K562 (cell line): ENCODE measurements at places on chromosomes 13 and 19. TPM values are rescaled to one million over a fixed set of nuclear protein-coding genes. Genes with fewer than 3 reads are reported as not detected.
A peak's percentile ranks its signal among the peaks of the same experiment; 100 is the strongest.

Gene PPM1N
- total RNA-seq, result 6.4 and 7.6 TPM in 2 replicates

Gene APOE
- 88.7 and 92.0 TPM in 2 replicates for total RNA-seq

Gene NLRP11
- total RNA-seq, result 0.07 and 0.16 TPM in 2 replicates

Gene HTR2A
- not detected in 2 replicates for total RNA-seq

Gene ZSCAN4
- total RNA-seq, result not detected in 2 replicates

Gene DAND5
- total RNA-seq, result 0.74 and 0.78 TPM in 2 replicates

Gene ANGPTL8
- total RNA-seq, result not detected in 2 replicates

Gene KANK3
- total RNA-seq, result 0.22 and 0.40 TPM in 2 replicates

Gene CRB3
- total RNA-seq, result 0.49 and 0.65 TPM in 2 replicates

Gene RHPN2
- total RNA-seq, result 4.1 and 4.4 TPM in 2 replicates

Gene ZNF844
- total RNA-seq, result 2.9 and 3.4 TPM in 2 replicates

- no peak for DNase-seq
Measured at GRCh38 chr19:14582894-14583340, at the start of gene CLEC17A. TSS of gene CLEC17A (plus strand) at chr19:14583084. CDS start at chr19:14583161, 77 bp downstream.

DNA sequence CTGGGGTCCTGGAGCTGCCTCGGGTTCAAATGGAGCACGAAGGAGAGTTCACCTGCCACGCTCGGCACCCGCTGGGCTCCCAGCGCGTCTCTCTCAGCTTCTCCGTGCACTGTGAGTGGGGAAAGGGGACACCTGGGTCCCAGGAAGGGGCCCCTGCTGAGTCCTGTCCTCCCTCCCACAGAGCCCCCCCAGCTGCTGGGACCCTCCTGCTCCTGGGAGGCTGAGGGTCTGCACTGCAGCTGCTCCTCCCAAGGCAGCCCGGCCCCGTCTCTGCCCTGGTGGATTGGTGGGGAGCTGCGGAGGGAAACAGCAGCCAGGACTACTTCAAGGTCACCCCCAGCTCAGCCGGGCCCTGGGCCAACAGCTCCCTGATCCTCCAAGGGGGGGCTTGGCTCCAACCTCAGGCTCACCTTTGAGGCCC, 11.0 kb upstream of the SIGLEC11 start:
- DNase-seq, result no peak

- peak; percentile 55 for DNase-seq
Measured at GRCh38 chr13:112885782-112886268, 83.2 kb upstream of the MCF2L start.

DNA sequence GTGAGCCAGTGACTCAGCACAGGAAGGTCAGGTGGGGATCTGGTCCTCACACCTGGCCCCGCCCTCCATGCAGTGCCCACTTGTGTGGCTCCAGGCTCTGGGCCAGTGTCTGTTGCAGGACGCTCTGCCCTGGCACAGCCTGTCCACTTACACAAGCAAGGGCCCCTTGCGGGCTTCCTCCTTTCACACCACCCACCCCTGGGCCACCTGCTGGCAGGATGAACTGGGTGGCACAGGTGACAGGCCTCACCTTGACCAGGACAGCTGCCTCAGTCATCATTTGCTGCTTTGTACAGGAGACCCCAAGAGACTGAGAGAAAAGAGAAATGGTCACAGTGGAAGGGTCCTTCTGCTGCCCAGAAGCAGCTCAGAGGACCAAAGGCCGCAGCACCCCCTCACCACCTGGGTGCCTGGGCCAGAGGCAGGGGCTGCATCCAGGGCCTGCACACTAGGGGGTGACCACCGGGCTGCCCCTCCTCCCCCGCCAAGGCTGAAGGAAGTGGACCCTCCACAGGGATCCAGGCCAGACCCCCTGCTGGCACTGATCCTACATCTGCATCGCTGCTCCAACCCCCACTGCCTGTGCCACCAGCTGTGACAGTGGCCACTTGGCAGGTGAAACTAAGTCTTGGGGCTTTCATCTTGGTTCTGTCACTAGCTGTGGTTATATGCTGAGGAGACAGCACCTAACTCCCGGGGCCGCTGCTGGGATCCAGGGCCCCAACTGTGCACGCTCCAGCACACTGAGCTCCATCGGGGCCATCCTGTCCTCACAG, 110.3 kb downstream of the TUBA3C start:
- no peak for DNase-seq

- DNase-seq, result no peak
Measured at GRCh38 chr19:709965-710571, 1.3 kb downstream of the PALM start.

DNA sequence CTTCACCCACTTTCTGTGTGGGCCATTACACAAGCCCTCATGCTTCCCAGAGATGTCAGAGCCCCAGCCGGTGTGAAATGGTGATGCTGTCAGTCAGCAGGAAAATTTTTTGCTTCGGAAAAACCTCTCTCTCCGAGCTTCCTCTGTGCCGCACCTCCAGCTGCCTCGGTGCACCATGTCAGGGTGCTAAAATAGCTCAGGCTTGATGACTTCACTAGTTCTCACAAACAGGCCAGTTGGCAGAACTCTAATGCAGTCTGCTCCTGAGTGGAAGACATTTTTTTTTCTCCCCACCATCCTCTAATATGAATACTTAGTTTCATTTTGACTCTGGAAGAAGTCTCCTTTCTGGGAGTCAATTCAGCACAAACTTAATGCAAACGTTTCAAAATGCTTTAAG, 71.3 kb downstream of the KLF12 start:
- no peak for DNase-seq

DNA sequence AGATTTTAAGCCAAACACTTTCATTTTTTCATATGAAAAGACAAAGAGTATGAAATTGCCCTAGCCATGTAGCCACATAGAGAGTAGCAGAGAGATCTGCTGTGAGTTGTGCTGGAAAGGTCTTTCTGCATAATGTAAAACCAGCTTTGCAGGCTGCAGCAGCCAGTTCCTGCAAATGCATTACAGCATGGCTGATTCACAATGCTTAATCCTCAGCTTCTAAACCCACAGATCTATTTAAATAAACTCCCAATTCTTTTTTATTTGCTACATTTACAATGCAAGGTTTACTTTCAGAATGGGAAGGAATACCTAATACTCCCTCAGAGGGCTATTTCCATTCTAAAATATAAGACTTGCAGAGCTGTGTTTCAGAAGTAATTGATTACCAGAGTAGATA, 185.6 kb upstream of the STARD13 start:
- no peak for DNase-seq

DNA sequence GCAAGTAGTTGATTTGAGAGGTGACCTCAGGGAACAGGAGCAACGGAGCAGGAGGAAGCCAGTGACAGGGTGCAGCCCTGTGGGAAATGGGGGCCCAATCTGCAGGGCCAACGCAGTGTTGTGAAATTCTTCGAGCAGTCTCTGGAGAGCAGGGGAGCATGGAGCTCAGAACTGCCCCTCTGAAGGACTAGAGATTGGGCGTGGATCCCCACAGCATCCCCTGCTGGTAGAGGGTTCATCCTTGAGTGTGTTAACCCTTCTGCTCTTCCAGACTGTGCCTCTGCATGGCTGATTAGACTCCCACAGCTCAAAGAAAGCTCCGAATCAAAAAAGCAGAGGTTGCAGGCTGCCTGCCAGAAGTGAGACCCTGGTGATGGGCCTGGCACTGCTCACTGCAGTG, 77.9 kb upstream of the UQCRFS1 start:
- no peak for DNase-seq

DNA sequence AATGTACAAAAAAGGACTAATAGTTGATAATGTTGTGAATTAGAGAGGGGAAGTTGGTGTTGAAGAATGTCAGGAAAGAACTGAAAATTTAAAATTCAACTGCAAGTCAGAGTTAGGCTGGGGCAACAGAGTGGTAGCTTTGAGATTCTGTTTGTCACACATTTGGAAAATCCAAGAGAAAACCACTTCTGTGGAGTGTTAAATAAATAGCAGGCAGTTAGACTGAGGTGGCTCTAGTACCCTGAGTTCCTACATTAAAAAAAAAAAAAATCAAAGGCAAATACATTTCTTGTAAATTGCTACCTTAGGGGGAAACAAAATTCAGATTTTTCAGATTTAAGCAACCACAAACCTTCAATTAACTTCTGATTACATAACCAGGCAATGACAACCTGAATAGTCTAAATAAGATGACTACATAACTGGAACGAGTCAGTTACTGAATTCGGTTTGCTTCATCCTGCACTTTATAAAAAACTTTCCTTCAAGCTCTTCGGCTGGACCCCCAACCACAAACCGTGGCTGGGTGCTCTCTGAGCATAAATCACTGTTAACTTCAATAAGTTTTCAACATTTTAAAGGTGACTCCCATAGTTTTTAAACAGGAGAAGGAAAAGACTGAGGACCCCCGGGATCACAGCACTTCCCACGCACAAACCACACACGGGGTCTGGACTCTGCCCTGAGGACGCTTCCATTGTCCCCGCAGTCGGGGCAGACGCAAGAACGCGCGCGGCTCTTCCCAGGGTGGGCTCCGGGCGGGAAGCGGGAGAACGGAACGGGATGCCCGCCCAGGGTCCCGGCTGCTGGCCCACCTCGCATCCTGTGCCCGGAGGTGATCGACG, 725 bp downstream of the ZNF682 start:
- no peak for DNase-seq

DNA sequence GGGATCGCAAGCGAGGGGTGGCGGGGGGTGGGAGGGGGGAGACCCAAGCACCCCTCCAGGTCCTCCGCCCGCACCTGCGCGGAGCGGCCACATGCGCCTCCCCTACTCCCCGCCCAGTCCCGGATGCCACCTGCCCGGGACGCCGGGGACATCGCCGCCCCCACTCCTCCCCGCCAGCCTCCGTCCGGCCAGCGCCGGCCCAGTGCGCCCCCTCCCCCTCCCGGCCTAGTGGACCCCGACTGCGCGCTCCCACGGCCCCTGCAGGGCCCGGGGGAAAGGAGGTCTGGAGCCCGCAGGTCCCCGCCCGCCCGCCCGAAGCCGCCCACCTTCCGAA, 263 bp downstream of the RHPN2 start:
- DNase-seq, result peak; percentile 74

- no peak for DNase-seq
Measured at GRCh38 chr19:8688930-8689329, 9.7 kb downstream of the ACTL9 start.

DNA sequence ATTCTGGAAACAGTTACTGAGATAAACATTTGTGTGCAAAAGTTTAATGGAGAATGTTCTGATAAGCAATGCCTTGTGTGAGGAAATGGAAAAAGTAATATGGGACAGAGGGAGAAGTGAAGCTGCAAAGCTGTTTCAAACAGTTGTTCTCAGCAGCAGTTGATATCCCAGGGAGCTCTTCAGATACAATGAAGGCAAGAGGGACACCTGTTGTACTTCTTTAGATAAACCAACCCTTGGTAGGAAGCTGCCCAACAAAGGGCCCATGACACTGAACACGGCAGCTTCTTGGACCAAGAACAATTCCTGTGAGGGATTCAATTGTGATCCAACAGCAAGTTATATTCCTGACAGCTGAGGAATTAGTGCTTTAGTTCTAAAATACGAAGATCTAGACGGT, 894.3 kb upstream of the PCDH20 start:
- no peak for DNase-seq

- no peak for DNase-seq
Measured at GRCh38 chr13:44237276-44237767, 136.3 kb upstream of the SERP2 start.

GRCh38 chr13:99265821-99266426, 7.7 kb upstream of the GPR18 start:
- DNase-seq, result peak; percentile 58

- DNase-seq, result no peak
Measured at GRCh38 chr19:41364524-41365391, 809 bp upstream of the B9D2 start.

- no peak for DNase-seq
Measured at GRCh38 chr19:10325732-10326131, 7.6 kb downstream of the RAVER1 start.

DNA sequence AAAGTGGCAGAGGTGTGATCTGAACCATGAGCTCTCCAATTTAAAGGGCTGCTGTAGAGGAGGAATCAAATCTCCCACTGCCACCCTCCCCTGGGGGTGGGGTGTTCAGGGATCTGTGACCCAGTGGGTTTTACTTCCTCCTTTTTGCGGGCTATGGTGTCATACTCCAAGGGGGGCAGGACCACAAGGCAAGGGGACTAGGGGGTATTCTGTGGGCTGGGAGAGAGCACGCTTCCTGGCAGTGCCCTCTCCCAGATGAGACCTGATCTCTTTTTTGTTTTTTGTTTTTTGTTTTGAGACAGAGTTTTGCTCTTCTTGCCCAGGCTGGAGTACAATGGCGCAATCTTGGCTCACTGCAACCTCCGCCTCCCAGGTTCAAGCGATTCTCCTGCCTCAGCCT, 10.3 kb downstream of the PLD3 start:
- DNase-seq, result no peak

- DNase-seq, result no peak
Measured at GRCh38 chr13:112653071-112653470, 36.8 kb upstream of the ATP11A start.

DNA sequence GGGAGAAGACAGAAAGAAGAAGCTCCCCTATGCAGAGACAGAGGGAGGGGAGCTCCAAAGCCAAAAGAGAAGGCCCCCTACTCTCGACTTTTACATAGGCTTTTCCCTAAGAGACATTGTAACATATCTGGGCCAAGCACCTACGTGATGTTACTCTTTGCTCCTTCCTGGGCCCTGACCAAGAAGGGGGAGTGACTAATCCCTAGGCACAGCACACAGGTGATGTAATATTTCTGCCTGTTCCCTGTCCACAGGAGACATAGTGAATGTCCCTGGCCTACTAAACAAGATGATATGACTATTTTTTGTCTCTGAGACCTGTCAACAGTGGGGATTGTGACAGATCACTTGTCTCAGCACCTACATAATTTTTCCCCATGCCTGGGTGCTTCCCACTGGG, 15.9 kb upstream of the ZNF254 start:
- DNase-seq, result no peak
